NCI-H1930 (cell line): ENCODE measurements at places on chromosomes 1 and 21.
A peak's percentile ranks its signal among the peaks of the same experiment; 100 is the strongest.

GRCh38 chr1:165119086-165119485 lies 237.4 kb downstream of the LMX1A start:
- no peak for DNase-seq

DNA sequence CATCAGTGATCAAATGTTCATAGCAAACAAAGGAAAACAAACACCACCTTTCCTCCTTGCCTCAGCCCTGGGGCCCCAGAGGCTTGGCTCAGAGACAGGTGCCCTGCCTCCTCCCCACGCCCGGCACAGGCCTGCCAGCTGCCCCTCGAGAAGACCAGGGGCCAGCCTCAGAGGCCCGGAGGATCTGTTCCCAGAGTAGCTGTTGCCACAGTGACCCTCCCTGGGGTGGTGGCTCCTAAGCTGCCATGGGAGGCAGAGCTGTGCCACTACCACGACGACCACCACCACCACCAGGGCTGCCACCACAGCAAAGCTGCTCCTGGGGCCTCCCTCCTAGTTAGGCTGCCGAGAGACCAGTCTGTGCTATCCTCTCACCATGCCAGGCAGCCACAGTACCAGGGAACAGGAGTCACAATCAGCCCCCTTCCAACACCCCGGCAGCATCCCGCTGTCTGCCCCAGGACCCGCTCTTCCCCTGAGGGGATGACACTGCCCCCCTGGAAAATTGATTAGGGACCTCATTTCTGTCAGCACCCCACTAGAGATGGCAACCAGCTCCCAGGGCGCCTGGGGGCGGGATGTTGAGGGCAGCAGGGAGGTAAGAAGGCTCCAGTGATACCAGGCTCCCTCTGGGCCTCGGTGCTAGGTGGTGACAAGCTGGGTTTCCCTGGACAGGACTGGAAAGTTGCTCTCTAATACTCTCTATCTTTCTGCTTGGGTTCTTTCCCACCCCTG lies 30.5 kb downstream of the KCNC4 start:
- DNase-seq = no peak

- no peak for DNase-seq
These were observed 71.4 kb downstream of the AGPAT3 start for GRCh38 chr21:43936247-43936967.

GRCh38 chr1:63886340-63886739 lies 112.5 kb downstream of the ROR1 start:
- DNase-seq = no peak

- no peak for DNase-seq
These were observed 175.9 kb downstream of the GREM2 start for GRCh38 chr1:240435996-240436566.

DNA sequence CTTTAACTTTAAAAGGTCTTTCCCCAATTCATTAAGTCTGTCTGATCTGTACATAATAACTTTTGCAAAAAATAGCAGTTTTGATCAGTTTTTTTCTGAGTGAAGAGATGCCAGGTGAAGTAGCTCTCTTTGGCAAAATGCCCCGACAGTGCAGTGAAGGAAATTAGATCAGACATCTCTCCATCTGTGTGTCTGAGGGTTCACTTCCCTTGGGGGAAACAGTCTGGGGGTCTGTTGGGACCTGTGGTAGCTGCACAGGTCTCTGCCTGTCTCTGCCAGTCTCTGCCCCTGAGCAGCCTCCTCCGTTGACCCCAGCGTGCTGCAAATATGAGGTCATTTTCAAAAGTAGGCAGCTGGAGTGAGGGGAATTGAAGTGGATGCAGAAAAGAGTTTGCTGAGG lies 54.5 kb downstream of the TBCE start:
- no peak for DNase-seq

GRCh38 chr21:46183910-46184624 lies at the start of gene SPATC1L:
Gene SPATC1L, minus strand, starts transcription at chr21:46184459. Its CDS starts 1,643 bp downstream, at chr21:46182816.
- peak; percentile 36 for DNase-seq

DNA sequence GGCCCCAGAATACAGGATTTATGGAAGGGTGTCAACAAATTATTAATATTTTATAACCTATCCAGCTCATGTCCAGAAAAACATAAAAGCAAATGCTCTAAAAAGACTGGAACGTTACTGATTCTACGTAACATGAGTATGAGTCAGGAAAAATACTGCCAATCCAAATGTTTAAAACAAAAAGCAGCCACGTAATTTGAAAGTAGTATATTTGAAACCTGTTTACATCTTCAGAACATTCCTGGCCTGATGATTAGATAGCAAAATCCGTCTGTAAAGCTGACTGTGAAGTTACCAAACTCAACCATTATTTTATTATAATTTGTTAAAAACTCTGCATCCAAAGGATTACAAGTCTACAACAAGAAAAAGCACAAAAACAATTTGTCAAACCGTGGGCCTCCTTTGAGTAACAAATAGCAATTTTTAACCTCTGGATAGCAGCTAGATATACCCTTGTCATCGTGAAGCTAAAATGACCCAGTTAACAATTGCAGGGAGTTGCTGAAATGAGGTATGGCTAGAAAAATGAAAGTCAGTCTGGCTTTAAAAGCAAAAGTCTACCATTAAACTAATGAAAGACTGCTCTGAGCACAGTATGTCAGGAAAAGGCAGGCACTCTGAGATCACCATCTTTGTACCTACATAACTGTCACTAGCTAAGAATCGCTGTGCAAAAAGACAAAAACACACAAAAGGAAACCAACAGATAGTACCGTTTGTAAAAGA lies 1.2 kb downstream of the UBR4 start:
- DNase-seq = no peak
